K562 (cell line): ENCODE measurements at places on chromosomes 6 and 20. TPM values are rescaled to one million over a fixed set of nuclear protein-coding genes. Genes with fewer than 3 reads are reported as not detected.

GINS1 gene
- total RNA-seq, result 31.8 TPM in 2 replicates

RAET1L gene
- not detected in 2 replicates for total RNA-seq

SRSF12 gene
- total RNA-seq, result not detected in 2 replicates

ENPP5 gene
- total RNA-seq, result not detected in 2 replicates

PPP1R14C gene
- total RNA-seq, result 14.1 and 15.6 TPM in 2 replicates

GLP1R gene
- not detected in 2 replicates for total RNA-seq
